ENCODE measurements at places on chromosomes 7 and 10.

DNA sequence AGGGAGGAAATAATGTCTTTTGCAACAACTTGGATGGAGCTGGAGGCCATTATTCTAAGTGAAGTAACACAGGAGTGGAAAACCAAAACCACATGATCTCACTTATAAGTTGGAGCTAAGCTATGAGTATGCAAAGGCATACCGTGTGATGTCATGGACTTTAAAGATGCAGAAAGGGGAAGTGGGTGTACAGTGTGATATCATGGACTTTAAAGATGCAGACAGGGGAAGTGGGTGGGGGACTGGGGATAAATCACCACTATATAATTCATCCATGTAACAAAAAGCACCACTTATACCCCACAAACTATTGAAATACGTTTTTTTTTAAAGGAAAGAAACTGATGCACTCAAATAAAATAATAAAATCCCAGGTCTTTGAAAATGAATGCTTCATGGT, 29.5 kb downstream of the LYZL2 start:
- DNase-seq = peak; percentile 15

- peak; percentile 29 for DNase-seq
Measured at GRCh38 chr10:123796736-123797135, 94.9 kb downstream of the CPXM2 start.

DNA sequence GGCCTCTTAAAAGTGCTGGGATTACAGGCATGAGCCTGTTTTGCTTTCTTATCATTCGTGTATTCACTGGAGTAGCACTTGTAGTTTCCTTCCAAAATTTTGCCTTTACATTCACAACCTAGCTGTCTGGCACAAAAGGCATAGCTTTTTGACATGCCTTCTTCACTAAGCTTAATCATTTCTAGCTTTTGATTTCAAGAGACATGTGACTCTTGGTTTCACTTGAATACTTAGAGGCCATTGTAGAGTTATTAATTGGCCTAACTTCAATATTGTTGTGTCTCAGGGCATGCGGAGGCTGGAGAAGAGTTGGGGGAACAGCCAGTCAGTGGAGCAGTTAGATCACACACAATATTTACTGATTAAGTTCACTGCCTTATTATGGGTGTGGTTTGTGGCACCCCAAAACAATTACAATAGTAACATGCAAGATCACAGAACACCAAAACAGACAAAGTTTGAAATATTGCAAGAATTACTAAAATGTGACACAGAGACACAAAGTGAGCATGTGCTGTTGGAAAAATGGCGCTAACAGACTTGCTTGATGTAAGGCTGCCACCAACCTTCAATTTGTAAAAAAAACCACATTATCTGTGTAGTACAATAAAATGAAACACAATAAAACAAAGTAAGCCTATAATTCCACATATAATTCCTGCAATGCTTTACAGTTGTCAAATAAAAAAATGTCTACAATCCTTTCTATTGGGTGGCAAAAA, 43.1 kb downstream of the BRAF start:
- DNase-seq = no peak

DNA sequence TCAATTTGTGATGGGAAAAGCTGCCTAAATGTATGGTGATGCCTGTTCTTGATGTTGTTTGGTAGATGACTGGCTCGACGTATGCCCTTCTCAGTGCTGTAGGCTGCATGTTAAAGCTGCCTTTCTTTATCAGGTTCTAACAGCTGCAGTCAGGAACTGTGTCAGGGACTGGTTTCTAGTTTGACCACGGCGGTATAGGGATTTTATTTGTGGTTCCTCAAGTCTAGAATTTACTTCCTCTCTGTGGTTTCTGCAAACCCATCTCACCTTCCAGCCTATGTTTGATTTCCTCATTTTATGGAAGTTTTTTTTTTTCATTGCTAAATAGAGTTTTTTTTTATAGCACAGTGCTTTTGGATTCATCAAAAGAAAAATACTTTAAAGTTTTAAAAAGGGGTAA, 26.5 kb downstream of the LMTK2 start:
- DNase-seq = peak; percentile 11

- no peak for DNase-seq
Measured at GRCh38 chr7:144787127-144787526, 48.7 kb downstream of the TPK1 start.

- no peak for DNase-seq
Measured at GRCh38 chr10:132612571-132613504, 75.3 kb downstream of the INPP5A start.

DNA sequence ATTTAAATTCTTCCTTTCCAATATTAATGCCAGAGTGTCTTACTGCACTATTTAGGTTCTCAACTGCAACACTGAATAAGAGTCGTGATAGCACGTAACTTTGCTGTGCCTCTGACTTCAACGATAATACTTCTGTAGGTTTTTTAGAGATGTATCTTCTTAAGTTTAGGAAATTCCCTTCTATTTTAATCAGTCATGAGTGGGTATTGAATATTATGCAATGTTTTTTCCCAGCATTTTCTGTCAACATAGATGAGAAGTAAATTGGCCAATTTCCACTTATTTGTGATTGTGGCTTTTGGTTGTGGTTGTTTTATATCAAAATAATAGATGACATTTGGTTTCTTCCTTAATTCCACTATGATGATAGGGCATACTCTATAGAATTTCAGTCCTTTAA, 6.7 kb upstream of the STK17A start:
- DNase-seq = no peak

GRCh38 chr7:137755846-137756651, 90.7 kb downstream of the DGKI start:
- DNase-seq = peak; percentile 45

- DNase-seq = peak; percentile 9
Measured at GRCh38 chr10:106467506-106467905, 697.0 kb downstream of the SORCS1 start.

- DNase-seq = peak; percentile 89
Measured at GRCh38 chr7:69412331-69413146, 185.7 kb upstream of the AUTS2 start.

- DNase-seq = peak; percentile 73
Measured at GRCh38 chr10:95279042-95279820, 11.6 kb downstream of the PDLIM1 start.

DNA sequence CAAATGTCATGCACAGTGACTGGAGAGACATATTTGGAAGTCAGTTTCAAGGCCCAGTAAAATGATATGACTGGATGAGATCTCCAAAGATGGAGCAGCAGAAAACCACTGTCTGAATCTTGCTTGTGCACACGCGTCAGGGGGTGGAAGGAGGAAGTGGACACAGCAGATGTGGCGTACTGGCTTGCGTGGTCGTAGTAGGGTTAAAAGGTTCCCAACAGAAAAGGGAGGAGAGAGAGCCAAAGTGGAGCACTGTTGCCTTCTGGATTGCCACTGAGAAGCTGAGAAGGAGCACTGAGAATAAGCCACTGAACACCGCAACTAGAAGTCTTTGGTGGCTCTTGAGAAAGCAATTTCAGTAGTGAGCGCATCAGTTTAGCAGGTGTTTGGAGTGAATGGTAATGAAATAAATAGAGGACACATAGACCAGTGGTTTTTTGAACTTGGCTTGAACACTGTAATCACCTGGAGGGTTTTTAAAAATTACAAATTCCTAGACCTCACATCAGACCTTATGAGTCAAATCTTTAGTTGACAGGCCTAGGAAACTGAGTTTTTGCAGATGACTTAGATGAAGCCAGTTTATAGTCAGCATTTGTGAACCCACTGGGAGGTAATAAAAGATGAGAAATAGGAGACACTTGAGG, 227.3 kb downstream of the PTEN start:
- DNase-seq = no peak

DNA sequence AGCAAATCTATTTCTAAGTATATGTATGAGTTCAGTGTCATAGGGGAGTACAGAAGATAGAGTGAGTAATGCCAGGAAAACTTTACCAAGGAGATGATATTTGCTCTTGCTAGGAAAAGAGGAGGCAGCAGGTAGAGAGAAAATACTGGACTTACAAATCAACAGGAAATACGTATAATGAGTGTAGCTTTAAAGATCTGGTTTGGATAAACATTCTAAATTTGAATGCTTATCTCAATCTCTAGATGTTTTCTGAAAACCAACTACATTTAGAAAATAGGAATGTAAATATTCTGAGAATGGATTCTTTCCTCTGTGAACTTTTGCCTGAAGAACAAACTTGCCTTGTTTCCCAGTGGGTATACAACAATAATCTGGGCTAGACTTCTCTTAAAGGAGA, 46.9 kb upstream of the GNAI1 start:
- DNase-seq = no peak

DNA sequence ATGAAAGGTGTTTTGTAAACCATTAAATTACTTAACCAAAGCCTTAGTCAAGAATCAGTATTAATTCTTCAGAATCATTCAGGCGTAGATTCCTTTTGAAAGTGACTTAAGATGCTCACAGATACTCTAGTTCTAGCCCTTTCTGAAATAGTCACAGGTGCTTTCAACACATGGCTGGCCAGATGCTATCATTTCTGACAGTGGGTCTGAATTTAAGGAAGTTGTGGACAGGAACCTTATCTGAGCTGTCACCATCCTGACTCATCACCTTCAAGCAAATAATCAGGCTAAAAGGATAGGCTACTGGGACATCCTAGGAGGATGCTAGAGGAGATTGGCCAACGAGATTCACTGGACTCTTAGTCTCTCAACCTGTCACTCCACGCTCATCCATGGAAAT, 501.5 kb downstream of the LRMDA start:
- no peak for DNase-seq

DNA sequence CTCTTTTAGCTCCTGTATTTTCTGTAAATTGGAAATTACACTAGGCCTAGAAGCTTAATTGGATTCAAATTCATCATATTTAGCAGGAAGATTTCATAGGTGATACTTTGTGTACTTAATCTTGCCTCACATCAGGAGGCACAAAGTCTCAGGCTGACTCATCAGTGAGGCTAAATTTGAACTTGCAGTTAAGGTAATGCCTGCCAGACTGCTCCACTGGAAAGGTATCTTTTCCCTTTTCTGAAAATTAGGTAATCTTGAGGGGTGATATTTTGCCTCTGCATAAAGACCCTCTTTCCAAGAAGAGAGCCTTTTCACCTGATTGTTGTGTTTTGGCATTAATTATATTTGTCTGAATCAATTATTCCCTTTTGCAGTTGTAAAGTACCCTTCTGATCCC, 14.6 kb downstream of the PPIA start:
- no peak for DNase-seq

DNA sequence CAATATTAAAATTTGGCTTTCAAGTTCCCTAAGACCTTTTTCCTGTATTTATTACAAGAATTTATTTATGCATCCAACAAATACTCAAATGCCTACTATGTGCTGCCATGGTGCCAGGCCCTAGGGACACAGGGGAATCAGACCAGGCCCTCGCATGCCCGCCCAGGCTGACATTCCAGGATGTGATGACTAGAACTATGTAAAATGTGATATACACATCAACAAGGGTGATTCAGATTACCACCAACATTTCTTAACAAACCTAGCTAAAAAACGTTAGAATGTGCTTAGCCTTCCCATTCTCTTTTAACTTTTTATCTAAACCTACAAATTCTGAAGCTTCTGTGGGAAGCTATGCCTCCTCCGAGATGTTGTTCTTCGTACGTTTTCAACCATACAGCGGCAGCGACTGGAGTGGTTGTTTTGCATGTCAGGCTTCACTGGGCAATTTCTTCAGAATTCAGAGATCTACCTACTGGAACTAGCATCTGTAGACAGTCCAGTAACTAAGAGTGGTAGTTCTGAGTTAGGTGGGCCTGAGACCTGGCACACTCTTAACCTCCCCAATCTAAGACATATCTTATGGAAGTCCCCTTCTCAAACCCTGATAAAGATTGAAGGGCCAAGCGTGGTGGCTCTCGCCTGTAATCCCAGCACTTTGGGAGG, 22.1 kb downstream of the GNA12 start:
- DNase-seq = peak; percentile 93

- DNase-seq = peak; percentile 74
Measured at GRCh38 chr10:99996671-99997648, 12.8 kb downstream of the DNMBP start.

DNA sequence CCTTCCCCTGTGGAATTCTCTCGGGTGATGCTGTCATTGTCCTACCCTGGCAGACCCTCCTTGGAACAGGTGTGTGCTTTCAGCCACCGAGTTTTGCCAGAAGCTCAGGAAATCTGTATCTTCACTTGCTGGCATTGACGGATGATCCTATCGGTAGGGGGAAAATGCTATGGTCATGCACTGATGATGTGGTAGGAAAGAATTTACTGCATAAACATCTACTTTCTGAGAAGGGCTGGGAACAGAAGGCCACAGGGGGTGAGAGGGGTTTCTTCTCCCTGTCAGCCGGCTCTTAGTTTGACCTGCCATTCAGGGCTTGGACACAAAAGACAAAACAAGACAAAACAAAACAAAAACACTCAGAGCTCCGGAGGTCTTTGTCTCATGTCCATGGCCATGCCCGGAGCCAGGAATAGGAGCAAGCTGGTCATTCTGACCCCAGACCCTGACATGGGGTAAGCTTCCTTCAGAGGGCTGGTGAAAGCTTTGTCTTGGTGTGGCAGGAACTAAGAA, 43.6 kb upstream of the CARD11 start:
- no peak for DNase-seq
